ENCODE measurements at places on chromosomes 6 and 20.
A peak's percentile ranks its signal among the peaks of the same experiment; 100 is the strongest.

DNA sequence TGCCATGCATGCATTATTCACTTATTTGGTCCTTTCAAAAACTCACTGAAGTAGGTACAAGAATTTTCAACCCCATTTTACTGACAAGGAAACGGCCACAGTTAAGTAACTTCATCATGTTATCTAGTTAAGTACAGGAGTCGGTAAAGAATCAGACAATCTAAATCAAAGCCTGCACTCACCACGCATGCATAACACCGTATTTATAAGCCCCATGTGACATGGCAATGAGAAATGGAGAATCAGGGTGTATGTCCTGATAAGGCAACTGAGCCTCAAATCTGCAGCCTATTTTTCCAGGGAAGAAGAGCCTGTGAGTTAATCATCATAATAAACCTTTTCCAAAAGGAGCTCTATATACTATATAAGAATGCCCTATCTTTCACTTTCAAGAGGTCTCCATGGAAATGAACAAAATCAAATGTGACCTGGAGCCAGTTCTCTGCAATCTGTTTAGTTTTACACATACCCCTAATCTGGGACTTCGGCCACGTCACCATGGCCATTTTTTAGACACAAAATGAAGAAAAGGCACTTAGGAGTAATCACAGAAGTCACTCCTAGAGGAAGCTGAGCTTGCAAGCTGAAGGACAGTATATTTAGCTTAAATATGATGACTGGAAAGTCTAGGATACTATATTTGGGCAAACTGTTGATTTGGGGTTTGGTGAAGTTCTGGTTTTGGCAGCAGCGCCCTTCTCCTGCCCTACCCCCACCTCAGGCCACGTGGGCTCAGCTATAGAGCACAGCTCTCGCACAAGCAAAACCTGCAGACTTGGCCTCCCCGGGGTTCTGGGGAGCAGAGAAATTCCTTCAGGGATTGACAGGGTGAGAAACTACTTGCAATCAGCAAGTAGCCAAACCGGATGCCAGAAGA, 19.2 kb downstream of the TRAM2 start:
- peak; percentile 44 for DNase-seq

DNA sequence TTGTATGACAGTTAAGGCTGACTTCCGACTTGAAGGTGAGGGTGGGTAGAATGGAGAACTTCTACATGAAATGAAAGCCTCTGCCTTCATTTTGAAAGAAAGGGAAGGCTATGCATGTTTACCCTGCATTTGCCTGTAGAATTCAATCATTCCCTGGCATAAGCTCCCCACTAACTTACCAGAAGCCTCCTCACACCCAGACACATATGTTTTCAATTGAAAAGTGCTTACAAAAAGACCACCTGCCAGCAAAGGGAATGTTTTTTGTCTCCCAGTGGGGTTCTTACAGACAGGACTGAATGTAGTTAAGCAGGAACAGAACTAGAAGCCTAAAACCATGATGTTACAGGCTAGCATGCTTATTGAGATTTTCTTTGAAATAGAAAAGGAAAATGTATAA, 392.1 kb upstream of the HSF2 start:
- DNase-seq, result no peak

GRCh38 chr6:35492258-35492973, 4.5 kb downstream of the TEAD3 start:
- no peak for DNase-seq

GRCh38 chr6:3277251-3277650, 18.5 kb downstream of the PSMG4 start:
- no peak for DNase-seq

GRCh38 chr6:7100753-7101081, 7.0 kb upstream of the RREB1 start:
- no peak for DNase-seq

DNA sequence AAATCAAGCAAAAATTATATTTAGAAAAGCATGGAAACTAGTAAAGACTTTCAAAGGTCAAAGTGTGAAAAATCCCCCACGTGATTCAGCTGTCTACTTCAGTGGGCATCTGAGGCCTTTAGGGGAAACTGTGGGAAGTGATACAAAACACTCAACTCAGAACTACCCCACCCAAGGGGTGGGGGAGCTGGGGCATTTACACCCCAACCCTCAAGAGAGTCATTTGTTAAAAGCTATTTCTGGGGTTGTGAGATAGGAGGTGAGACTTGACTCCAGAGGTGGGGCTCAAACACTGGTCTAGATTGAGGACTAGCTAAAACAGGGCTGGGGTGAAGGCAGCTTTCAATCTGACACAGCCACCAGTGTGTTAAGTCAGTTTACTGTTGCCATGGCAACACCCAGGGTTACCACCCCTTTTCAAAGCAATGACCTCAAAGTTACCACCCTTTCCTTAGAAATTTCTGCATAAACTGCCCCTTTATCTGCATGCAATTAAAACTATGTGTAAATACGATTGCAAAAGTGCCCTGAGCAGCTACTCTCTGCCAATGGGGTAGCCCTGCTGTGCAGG, 9.9 kb upstream of the GTSF1L start:
- peak; percentile 71 for DNase-seq

DNA sequence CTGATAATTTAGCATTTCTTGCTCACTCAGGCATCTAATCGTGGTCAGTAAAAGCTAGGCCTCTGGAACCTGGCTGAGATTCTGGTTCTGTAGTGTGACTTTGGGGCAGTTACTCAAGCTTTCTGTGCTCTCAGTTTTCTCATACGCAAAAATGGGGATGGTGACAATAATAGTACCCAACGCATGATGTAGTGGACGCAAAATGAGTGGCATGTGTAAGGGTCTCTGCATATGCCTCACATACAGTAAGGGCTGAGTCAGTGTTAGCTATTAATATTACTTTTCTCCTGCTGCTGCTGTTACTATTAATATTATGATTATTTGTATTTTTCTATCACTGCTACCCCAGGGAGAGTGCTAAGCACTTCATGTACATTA, 686 bp downstream of the GINS1 start:
- no peak for DNase-seq
